ENCODE measurements at places on chromosomes 7 and 10.

- no peak for DNase-seq
These were observed 36.9 kb upstream of the C10orf67 start for GRCh38 chr10:23381298-23382040.

- DNase-seq = no peak
These were observed 36.4 kb upstream of the JCAD start for GRCh38 chr10:30095631-30096422.

- no peak for DNase-seq
These were observed 29.9 kb downstream of the CDK14 start for GRCh38 chr7:90626013-90626412.

DNA sequence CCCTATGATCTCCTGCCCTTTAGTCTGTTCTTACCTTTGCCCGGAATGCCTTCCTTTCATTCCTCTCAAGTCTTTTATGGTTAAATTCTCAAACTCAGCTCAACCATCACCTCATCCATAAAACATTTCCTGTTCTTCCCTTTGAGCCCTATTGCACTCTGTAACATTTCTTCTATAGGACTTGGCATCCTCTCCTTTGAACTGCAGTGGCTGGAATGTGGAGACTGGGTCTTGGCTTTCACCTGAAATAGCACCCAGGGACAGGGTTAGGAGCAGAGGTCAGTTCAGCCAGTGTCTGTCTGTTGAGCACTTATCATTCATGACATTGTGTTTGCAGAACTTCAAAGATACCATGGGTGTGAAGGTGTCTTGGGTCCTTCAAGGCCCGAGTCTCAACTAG lies 7.2 kb downstream of the NFE2L3 start:
- DNase-seq = no peak

DNA sequence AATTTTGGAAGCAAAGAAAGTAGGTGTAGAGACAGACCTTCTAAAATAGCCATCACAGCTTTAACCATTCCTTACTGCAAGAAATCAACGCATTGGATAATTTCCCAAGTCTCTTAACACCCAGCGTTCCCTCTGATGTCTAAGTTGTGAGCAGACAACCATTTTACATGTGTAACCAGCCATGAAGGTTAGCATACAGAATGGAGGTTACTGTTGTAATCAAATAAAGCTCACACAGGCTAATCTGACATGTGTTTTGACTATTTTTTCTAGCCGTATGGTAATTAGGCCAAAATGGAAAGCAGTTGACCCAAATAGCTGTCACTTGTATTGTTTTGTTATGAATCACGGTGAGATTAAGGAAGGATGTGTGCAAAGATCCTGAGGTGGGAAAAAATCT lies 336.4 kb downstream of the RNLS start:
- DNase-seq = no peak

DNA sequence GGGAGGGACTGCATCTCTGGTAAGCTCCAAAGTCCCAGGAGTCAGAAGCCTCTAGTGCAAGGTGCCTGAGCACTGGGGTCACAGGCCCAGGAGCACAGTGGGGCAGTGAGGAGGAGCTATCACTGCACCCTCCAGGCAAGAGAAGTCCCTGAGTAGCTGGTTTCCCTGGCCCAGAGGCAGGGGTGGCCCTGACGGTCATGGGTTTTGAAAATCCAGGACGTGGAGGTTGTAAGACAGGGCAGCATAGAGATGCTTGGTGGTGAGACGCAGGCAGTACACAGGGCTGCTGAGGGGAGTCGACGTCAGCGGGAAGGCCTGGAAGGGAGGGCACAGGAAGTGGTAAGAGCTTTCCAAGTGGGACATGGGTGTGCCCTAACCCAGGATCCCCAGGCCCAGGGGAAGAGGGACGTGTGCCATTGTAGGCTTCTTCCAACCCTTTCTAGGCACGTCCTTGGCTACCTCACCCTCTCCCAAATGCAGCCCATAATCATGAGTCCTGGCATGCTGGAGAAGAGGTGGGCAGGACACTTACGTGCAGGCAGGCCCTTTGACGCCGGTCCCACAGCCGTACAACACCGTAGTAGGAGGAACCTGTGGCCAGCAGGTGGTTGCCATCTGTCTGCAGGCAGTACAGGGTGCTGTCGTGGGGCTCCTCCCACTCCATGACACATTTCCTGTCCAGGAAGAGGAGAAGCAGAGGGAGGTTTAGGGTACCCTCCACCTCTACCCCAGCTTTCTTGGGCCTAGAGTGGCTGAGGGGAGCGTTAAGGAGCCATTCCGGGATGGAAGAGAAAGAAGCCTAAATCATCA lies 23.2 kb downstream of the DPCD start:
- no peak for DNase-seq

GRCh38 chr7:105924945-105925344 lies 38.1 kb upstream of the CDHR3 start:
- DNase-seq = no peak

- no peak for DNase-seq
These were observed 41.8 kb upstream of the LRGUK start for GRCh38 chr7:134085311-134085710.
